ENCODE measurements at places on chromosomes 1 and 21.

GRCh38 chr1:23525558-23526250, 5.3 kb downstream of the E2F2 start:
- DNase-seq: no peak

DNA sequence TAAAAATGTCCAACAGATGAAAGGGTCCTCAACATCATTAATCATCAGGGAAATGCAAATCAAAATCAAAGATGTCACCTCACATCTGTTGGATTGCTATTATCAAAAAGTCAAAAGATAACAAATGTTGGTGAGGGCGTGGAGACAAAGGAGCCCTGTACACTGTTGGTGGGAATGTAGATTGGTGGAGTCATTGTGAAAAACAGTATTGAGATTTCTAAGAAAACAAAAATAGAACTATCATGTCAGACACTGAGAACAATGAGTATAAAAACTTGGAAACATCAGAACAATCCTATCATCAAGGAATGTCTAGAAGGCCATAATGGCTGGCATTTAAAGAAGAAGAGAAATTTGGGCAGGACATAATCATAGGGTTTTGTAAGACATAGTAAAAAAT, 209.2 kb upstream of the PTGFR start:
- no peak for DNase-seq

DNA sequence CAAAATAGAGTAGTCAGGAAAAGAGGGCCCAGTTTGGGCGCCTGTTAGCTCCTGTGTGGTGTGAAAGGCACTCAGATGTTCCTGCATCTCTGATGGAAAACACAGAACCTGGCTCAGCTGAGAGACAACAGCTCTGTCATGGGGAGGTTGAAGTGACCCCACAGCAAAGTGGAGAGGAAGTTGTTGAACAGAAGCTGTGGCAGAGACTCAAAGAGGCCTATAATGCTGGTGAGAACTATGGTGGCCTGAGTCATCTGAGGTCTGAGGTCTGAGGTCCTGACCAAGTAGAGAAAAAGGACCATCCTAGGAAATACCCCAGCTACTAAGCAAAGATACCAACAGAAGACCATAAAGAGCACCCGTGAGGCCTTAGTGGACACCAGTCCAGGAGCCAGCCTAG, 45.6 kb upstream of the JAK1 start:
- DNase-seq: no peak

GRCh38 chr21:45510466-45510955, 31.7 kb downstream of the SLC19A1 start:
- DNase-seq: no peak

DNA sequence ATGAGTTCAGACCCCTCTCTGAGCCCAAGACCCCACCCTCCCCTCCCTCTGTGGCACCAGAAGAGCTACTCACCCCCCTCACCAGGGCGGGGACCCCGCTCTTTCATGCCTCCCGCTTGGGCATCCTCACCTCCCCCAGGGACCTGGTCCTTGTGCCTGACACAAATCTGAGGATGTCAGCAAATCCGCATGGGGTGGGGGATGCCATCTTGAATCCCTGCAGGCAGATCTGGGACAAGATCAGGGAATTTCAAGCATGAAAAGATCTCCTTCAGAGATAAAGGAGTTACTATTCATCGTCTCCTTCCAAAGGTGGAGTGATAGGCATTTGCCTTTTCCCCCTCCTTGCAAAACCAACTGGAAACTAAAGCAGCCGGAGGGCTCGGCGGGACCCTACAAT, 81.1 kb downstream of the DISP3 start:
- no peak for DNase-seq

DNA sequence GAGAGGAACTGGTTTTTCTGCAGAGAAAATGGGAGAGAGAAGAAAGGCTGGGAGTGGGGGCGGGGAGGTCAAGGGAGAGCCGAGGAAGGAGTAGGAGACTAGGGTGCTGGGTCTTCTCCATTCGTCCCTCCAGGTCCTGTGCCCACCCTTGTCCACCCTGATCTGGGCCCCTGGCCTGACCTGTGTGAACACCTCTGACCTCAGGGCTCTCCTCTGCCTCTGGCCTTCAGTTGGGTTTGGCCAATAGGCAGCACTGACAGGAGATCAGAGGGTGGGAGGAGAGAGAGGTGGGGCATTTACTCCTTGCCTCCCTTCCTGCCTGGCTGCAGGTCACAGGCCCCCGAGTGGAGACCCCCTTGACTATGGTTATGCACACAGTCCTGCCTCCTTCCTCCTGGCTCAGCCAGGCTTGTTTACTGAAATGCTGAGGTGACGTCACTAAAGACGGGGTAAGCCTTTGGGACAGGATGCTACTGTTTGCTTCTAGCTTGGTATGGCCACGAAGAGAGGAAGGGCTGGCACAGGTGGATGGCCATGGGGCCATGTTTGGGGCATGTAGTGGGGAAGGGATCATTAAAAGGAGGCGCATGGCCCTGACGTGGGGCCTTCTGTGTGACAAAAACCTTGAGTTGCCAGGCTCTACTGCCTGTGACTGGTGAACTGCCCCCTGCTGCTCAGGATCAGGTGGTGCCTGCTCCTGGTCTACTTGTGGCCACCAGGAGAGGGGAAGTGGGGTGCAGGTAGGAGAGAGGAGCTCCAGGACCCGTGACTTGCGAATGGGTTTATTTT, 248.7 kb upstream of the CSF3R start:
- DNase-seq: no peak

GRCh38 chr21:16945580-16945979, 567.3 kb upstream of the CXADR start:
- DNase-seq: no peak

- no peak for DNase-seq
Measured at GRCh38 chr21:44420416-44421205, 34.7 kb upstream of the LRRC3 start.

DNA sequence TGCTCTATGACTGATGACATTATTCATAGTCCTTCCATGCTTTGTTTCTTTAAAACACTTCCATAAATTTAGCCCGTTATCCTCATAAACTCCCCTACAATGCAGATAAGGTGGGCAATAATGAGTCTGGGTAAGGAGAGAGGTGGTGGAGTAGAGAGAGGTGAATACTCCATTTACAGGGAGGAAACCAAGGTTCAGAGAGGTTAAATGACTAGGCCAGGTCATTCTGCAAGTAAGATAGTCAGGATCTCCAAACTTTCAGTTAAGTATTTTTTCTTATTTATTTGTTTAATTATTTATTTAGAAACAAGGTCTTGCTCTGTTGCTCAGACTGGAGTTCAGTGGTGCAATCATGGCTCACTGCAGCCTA, 26.1 kb downstream of the PAFAH2 start:
- DNase-seq: no peak

DNA sequence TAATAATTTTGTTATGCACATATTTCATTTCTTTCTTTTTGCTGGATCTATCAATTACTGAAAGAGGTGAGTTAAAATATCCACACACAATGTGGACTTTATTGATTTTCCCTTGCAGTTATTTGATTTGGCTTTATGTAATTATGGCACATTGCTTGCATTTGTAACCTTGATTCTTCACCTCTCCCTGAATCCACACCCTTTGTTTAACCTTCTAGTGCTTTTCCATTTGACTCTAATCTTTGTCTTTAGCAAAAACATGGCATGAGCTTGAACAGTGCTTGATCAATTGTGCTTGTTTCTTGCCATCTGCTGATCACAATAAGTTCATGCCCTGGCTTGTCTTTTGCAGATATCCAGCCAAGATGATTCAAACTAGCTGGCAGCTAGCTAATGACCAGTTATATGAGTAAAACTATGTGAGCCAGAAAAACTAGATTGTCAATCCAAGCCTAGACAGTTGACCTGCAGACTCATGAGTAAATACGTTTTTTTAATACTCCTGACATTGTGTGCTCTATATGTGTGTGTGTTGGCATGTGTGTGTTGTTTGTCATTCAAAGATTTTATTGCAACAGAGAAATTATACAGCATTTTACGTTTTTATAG, 899.2 kb downstream of the NCAM2 start:
- no peak for DNase-seq

GRCh38 chr21:29307718-29308455, 9.2 kb downstream of the BACH1 start:
- DNase-seq: no peak

- no peak for DNase-seq
Measured at GRCh38 chr1:181128592-181129497, 40.3 kb downstream of the IER5 start.

GRCh38 chr1:101276818-101277217, 40.0 kb downstream of the S1PR1 start:
- DNase-seq: no peak

DNA sequence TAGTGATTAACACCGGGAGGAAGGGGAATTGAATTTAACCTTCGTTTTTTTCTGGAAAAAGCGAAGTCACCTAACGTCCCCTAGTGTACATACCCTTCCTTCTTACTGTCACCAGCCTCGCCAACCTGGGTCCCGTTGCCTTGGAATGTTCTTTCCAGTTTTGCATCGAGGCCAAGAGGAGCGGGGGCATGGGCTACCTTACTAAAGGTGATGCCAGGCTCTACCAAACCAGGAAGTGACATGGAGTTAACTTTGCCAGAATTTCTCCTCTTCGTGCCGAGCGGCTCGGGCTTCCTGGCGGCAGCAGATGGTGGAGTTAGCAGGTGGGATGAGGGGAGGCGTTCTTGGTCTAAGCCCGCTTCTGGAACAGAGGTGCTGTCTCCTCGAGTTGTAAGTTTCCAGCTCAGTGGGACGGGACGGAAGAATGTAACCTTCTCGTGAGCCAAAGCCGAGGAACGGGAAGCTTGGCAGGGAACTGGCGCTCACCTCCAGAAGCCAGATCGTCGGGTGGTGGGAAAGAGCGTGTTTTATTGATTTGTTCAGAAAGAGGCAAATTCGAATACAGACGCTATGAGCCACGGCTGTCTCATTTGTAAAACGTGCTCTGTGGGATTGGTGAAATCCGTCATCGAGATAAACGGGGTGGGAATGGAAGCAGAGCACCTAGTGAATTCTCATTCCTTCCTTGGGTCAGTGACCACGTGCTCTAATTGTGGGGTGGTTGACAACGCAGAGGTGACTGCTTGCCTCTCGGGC, 486 bp downstream of the NIPAL3 start:
- no peak for DNase-seq

- no peak for DNase-seq
Measured at GRCh38 chr1:29557066-29557465, 320.7 kb downstream of the PTPRU start.

DNA sequence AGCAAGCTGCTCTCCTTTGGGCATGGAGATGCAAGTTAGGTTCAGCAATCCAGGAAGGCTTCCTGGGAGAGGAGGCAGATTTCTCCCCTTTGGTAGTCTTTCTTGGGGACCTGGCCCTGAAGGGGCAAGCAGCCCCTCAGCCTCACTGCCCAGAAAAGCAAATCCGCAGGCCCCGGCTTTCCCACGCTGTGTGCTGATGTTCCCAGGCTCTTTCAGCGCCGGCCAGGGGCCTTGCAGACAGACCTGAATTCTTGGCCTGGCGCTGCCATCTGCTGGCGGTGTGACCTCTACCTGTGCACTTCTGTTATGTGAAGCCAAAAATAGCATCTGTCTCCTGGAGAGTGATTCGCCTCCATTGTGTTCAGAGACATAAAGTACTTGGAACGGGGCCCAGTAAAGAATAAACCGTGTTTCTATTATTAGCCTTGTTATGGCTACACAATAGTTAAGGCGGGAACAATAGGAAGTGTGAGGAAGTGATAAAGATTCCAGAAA, 64.8 kb downstream of the ALPL start:
- DNase-seq: no peak

DNA sequence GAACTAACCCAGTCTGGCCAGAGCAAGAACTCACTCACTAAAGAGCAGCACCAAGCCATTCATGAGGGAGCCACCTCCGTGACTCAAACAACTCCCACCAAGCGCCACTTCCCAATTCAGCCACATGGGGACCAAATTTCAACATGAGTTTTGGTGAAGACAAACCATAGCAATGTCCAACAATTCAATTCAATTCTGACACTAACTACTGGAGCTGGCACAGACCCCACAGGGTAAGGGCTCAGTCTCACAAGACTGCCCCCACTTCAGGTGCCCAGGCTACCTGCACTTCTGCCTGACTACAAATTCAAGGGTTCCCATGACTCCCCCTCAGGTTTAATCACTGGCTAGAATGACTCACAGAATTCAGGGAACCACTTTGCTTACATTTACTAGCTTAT, 48.8 kb upstream of the RAP1A start:
- no peak for DNase-seq

GRCh38 chr21:34939673-34940331, 109.3 kb downstream of the RUNX1 start:
- no peak for DNase-seq

DNA sequence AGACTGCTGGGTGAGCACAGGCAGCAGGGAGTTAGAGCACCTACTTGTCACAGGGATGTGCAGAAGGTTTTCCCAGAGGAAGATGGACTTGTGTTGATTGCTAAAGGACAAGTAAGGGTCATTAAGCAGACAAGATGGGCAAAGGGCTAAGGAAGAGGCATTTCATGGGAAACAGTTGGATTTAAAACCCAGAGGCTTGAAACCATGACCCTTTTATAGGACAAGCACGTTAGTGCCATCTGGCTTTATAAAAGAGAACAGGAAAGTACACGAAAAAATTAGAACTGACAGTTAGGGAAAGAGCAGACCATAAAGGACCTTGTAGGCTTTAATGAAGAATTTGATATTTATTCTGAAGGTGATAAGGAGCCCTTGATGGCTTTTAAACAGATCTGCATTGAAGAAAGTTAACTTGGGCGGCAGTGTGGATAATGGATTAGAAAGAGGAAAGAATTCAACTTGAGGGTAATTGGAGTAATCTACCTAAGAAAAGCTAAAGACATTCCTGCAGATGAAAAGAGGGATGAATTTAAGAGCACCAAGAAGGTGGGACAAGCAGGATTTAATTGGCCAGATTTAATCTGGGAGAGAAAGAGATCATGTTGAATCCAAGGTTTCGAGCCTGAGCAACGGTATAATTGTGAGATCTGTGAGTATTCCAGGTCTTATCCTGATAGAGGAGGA, 68.6 kb downstream of the ZC3H11B start:
- DNase-seq: no peak

GRCh38 chr1:246279402-246279801, 227.7 kb downstream of the SMYD3 start:
- DNase-seq: no peak
